RPMI8226 (cell line): ENCODE measurements at places on chromosomes 16 and 17.

GRCh38 chr17:7886227-7887037 lies 2.2 kb upstream of the CHD3 start:
- DNase-seq, result peak; percentile 35

DNA sequence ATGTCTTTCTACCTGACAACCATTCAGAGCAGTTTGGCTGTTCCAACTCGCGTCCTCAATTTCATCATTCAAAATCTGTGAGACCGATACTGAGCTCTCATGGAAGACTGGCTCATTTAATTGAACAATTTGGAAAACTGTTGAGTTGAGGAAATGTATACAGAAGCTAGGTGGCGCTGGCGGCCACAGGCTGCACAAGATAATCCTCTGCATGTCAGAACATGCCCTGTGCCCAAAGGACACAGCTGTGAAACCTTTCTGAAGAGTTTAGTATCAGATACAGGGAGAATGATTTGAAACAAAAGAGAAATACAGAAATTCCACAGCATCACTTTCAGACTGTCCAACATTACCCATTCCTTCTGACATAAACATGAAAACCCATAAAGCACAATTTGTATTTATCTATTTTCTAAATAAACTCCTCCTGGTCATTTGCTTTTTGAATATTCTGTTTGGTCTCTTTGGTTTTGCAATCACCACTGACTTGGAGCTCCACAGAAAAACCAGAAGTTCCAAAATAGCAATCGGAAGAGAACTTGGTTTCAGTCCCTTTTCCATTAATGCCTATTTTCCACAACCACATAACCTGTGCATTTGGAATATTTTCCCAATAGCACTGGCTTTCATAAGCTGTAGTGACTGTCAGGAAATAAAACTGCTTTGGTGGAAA lies 192.8 kb downstream of the MAP2K6 start:
- DNase-seq, result peak; percentile 63

DNA sequence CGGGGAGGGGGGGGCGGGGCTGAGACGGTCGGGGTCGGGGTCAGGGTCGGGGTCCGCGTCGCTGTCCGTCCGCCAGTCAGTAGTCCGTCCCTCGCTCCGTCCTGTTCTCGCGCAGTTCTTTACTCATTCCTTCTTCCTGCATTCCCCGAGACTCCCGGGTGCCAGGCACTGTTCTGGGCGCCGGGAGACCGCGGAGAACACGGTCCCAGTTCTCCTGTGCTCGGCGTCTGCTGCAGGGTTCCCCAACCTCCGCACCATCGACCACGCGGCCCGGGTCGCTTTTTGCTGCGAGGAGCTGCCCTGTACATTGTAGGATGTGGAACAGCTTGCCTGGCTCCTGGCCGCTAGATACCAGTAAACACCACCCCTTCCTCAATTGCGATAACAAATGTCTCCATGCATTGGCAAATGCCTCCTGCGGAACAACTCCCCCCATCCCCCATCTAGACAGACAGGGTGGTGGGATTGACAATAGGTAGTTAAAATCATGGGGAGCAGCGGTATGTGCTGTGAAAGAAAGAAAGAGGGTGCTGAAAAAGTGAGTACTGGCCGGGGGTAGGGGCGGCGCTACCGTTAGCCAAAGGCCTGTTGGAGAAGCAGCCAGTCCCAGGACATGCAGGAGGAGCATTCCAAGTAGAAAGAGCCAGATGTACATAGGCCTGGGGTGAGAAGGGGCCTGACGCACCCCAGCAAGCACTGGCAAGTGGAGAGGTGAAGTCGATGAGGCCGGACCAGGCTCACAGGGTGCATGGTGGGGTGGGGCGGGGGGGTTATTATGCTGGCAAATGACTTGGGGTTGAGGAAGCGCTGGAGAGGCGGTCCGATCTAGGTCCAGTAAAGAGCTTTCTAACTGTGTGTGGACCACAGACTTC lies 631 bp downstream of the TRAF7 start:
- DNase-seq, result peak; percentile 33

DNA sequence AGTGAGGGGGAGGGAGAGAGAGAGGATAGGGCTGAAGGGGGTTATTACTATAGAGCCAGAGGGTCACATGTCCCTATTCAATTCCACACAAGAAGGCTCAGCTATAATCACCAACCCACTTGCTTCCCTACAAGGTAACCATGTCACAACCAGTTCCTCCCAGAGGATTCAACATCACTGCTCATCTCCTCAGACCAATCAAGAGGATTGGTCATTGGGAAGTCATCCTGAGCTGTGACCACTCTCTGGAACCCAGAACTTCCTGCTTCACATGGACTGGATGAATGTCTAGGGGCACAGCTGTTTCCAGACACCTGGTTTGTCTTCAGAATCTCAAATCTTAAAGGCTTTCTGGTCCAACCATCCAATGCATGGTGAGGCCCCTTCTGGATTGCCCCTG lies 154.9 kb upstream of the SDK2 start:
- DNase-seq, result no peak

DNA sequence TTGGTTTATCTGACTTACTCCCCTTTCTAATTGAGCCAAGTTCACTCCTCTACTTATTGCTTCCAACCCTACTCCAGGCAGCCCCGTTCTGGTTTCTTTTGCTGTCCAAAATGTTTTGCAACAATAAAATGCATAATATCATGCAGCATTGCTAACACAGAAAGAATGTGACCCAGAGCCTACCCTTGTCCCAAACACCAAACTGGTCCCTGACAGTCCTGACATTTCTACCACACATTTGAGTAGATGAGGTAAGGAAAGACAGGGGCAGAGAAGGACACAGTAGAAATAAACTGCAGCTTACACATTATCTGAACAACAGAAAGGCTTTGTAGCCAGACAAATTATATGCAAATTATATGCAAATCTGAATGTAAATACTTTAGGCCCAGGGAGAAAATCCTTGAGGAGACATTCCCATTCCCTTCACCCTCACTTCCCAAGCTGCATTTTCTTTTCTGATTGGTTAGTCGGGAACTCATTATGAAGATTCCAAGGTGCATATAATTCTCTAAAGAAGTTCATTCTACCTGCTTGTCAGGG lies 31.6 kb downstream of the SOX9 start:
- no peak for DNase-seq

DNA sequence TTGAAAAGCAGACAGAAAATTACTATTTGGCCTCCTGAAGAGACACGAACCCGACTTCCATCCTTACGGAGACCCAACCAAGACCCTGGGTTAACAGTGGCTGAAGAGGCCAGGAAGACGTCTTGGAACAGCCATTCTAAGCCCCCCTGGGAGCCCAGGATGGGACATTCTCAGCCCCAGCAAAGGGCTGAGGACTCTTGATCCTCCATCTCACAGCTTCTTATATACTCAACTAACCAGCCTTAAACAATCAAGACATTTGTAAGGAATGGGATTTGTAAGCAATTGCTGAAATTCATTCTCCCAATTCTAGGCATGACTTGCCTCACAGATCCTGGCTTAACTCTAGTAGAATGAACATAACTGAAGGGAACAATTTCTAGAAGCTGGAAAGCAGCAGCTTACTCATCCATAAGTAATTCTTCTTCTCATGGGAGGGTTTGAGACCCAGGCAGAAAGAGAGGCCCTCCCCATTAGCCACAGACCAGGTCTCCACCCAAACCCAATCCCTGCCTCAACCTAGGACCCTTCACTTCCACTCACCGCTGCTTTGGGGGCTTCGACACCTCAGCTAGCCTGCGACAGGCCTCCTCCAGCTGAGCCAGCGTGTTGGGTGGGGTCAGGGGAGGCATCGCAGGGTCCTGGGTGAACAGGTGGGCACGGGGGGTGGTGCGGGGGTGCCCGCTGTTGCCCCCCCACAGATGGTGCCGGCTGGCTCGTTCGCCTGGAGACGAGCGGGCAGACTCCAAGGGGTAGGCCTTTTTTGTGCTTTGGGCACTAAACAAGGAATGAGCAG lies 25.5 kb downstream of the AXIN2 start:
- DNase-seq, result no peak

GRCh38 chr16:84818989-84819643 lies 669 bp upstream of the CRISPLD2 start:
- DNase-seq, result no peak

- DNase-seq, result no peak
Measured at GRCh38 chr16:11215935-11216556, 40.0 kb downstream of the SOCS1 start.

GRCh38 chr17:43406676-43407645 lies 8.2 kb downstream of the ARL4D start:
- DNase-seq, result no peak

DNA sequence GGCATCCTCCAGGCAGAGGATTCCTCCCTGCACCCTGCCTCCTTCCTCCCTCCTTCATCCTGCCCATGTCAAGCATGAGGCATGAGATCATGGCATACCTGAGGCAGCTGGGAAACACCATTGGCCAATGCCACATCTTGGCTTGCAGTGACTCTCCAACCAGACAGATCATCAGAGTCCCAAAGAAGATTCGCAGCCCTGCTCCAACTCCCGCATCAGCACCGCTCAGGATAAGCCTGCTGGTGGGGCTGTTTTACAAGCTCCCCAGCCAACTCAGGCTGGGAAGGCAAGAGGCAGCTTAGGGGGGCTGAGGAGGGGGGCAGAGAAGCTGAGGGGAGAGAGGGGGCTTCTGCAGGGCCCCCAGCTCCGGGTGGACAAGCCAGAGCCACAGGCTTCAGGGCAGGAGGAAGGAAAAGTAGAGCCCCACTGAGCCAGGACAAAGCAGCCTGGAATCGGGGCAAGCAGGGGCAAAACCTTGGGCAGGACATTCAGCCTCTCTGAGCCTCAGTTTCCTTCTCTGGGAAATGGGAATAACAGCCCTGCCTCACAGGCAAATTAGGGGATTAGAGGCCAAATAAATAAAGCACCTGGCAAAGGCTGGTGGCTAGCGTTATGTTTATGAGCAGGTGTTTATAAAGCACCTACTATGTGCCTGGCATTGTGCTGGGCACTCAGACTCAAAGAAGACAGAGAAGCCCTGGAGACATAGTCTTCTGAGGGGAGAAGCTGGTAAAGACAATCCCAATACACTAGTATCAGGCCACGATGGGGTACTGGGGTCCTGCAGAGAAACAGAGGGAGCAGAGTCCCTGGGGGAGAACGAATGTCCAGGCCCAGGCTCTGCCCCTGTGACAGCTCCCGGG lies 88.1 kb downstream of the GOSR1 start:
- DNase-seq, result no peak

GRCh38 chr17:5211458-5211857 lies 19.8 kb upstream of the ZNF594 start:
- no peak for DNase-seq

GRCh38 chr16:62036101-62036801 lies at the start of gene CDH8:
TSS of gene CDH8 (minus strand) at chr16:62036438. CDS start at chr16:62021403, 15,035 bp downstream.
- no peak for DNase-seq

GRCh38 chr16:21336231-21336630 lies 58.1 kb upstream of the CRYM start:
- DNase-seq, result no peak

- DNase-seq, result no peak
Measured at GRCh38 chr16:629833-630248, 944 bp upstream of the WFIKKN1 start.

- no peak for DNase-seq
Measured at GRCh38 chr16:86791287-86792035, 213.1 kb downstream of the FOXL1 start.

GRCh38 chr17:68599091-68599490 lies 2.1 kb downstream of the FAM20A start:
- no peak for DNase-seq

- no peak for DNase-seq
Measured at GRCh38 chr16:1021553-1022160, 40.1 kb downstream of the SOX8 start.

DNA sequence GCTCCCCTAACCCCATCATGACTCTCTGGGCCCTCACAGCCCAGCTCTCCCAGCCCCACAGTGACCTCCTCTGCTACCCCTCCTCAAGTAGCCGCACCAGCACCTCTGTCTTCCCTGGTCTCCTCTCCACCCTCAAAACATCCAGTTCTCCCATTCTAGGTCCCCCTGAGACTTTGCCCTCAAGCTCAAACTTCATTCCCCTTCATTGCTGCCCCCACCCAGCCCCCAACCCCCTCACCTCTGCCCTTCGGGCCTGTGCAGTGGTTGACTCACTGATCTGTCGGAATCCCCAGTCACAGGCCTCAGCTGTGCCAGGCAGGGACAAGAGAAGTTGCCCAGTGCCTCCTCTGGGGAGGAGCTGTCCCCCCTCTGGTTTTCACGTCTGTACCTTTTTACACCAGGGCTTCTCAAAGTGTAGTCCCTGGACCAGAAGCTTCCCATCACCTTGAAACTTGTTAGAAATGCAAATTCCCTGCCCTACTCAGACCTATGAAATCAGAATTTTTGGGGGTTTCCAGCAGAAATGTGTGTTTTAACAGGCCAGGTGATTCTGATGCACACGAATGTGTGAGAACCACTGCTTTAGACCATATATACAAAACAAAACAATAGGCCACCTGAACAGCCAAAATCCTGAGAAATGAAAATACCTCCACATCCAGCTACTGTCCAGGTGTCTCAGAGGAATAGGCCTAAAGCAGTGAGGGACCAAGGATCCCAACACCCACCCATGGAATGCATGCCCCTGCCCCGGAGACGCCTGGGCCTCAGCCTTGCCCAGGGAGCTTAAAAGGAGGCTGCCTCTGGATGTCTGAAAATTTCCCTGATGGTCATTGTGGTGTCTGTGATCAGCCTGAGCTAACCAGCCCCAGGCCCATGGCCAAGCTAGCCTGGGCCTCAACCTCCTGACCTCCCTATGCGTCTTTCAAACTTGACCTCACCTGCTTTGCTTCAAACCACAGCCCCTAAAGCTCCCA lies 853 bp upstream of the DOK4 start:
- no peak for DNase-seq

- DNase-seq, result no peak
Measured at GRCh38 chr17:72561266-72561665, 440.4 kb downstream of the SOX9 start.
